ENCODE measurements at places on chromosomes 7 and 10. TPM values are rescaled to one million over a fixed set of nuclear protein-coding genes. Genes with fewer than 3 reads are reported as not detected.

Gene GOLGA7B
- polyA plus RNA-seq: 0.11 TPM

Gene CD36
- 529 TPM for polyA plus RNA-seq

Gene CTAGE8
- 0.07 TPM for polyA plus RNA-seq

Gene STEAP4
- polyA plus RNA-seq: 6.8 TPM

Gene CALHM1
- not detected for polyA plus RNA-seq

Gene ECHDC3
- polyA plus RNA-seq: 115 TPM

Gene FBXL13
- 0.36 TPM for polyA plus RNA-seq

Gene ZNF33A
- polyA plus RNA-seq: 9.4 TPM

Gene EPDR1
- 10.5 TPM for polyA plus RNA-seq

Gene ZNF727
- polyA plus RNA-seq: 0.19 TPM

Gene LLCFC1
- polyA plus RNA-seq: not detected

Gene PLEKHS1
- polyA plus RNA-seq: not detected

Gene H2BK1
- not detected for polyA plus RNA-seq

Gene HABP2
- polyA plus RNA-seq: 0.30 TPM

Gene SP8
- polyA plus RNA-seq: not detected

Gene ZPBP
- polyA plus RNA-seq: not detected

Gene ATRNL1
- 0.15 TPM for polyA plus RNA-seq

Gene GHRHR
- not detected for polyA plus RNA-seq

Gene ASB4
- polyA plus RNA-seq: 0.18 TPM

Gene NXPH1
- not detected for polyA plus RNA-seq

Gene NEUROG3
- not detected for polyA plus RNA-seq

Gene GATA3
- 1.1 TPM for polyA plus RNA-seq

Gene PPIF
- 82.8 TPM for polyA plus RNA-seq

Gene EIF3A
- polyA plus RNA-seq: 92.2 TPM

Gene NT5C3A
- 14.6 TPM for polyA plus RNA-seq

Gene PNLIPRP3
- polyA plus RNA-seq: not detected

Gene CPEB3
- 1.5 TPM for polyA plus RNA-seq

Gene NODAL
- polyA plus RNA-seq: not detected

Gene FAM171A1
- polyA plus RNA-seq: 9.8 TPM

Gene PDZD7
- 0.15 TPM for polyA plus RNA-seq

Gene NPC1L1
- polyA plus RNA-seq: 0.11 TPM

Gene P4HA1
- 33.6 TPM for polyA plus RNA-seq

Gene GPR141
- polyA plus RNA-seq: 0.11 TPM

Gene KCND2
- not detected for polyA plus RNA-seq

Measured in heart left ventricle (tissue), 16 donors.